ENCODE measurements at places on chromosomes 6 and 20. TPM values are rescaled to one million over a fixed set of nuclear protein-coding genes. Genes with fewer than 3 reads are reported as not detected.

- DNase-seq, result peak; percentile 18
Observed at GRCh38 chr6:156068881-156069280, 613.2 kb upstream of the NOX3 start.

GRCh38 chr20:13271977-13272975, 51.2 kb downstream of the ISM1 start:
- DNase-seq, result no peak

- no peak for DNase-seq
Observed at GRCh38 chr6:94464018-94464510, 1044.7 kb upstream of the EPHA7 start.

DNA sequence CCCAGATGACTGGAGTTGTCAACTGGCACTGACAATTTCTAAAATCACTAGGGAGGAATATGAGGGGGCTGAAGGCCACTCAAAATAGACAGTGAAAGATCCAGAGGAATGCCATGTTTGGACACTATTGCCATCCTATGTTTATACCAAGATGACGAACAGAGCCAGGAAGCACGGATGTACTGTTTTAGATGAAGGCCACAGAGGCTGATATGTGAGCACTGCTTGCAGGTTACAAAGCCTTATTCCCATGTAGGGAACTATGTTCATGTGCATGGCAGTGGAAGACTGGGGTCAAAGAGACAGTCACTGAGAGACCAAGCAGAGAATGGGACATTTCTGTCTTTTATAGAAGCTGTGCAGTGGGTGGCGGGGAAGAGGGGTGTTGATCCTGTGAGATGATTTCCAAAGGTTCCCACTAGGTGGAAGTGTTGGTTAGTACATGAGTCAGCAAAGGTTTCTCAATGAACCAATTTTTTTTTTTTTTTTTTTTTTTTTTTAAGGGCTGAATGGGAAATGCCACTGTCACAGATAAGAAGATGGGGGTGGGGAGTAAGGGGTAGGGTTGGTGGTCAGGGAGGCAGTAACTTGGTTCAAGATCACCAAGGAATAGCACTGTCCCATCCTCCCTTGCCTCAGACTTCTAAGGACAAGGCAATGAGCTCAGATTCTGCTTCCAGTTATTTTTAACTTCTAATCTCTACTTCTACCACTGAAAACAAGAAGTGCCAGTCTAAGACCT, 46.7 kb upstream of the MOCS1 start:
- DNase-seq, result peak; percentile 74

DNA sequence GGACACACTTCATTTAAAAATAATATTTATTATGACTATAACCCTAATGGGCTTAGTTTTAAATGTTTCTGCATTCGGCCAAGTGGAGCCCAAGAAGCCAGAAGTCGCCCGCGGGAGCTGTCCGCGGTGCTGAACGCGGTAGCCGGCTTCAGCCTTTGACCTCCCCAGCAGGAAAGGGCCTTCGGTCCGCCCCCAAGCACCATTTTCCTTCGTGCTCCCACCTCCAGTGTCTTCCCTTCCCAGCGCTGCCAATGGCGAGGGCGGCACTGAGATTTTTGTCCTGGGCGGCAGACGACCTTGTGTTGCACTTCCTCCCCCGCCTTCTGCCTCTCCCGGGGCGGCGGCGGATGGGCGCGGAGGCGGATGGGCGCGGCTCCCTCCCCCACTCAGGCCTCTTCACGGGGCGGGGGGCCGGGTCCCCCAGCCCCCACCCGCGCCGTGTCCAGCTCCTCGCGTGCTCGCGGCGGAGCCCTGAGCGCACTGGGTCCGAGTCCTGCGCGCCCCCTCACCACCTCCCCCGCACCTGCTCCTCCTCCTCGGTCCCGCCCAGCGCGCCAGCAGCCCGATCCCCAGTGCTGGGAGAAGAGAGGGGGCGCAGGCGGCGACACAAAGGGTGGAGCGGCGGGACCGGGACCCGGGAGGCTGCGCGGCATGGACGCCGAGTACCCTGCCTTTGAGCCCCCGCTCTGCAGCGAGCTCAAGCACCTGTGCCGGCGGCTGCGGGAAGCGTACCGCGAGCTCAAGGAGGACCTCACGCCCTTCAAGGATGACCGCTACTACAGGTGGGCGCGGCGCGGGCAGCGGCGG, 23.6 kb upstream of the TMEM181 start:
- DNase-seq, result peak; percentile 85

Gene KIF3B
- total RNA-seq, result 12.8 TPM

Gene GPSM3
- total RNA-seq, result 4.3 TPM

DNA sequence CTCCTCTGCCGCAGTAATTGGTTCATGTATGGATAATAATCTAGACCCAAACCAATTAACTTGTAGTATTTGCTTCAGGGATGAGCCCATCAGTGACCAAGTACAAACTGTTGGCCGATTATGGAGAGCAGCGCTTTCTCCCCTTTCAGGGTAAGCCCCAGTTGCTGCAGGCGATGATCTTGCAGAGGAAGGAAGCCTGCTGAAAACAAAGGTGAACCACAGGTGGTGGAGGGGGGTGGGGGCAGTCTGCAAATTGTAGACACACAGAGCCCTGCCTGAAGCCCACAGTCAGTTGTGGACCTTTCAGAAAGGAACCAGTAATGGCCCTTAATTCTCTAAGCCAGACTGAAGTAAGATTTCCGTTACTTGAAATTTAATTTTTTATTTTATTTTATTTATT, 167.9 kb upstream of the JARID2 start:
- DNase-seq, result no peak

Gene RSPH3
- total RNA-seq, result 2.4 TPM

GRCh38 chr6:87900160-87900698, 147.4 kb upstream of the SPACA1 start:
- DNase-seq, result no peak

DNA sequence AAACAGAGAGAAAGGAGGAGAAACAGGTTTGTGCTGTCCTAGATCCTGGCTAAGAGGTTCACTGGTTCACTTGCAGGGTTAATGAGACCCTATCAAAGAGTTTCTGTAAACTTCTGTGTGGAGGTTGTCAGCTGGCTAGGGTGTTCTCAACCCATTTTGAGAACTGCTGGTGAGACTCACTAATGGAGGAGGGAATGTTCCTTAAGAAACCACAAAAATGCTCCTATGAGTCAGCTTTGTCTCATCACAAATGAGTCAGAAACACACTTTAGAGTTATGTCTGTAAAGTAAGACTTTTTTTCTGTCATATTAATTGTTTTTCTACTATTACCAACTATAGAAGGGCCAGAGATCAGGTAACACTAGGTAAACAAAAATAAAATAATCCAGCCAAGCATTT, 884.4 kb downstream of the PHF3 start:
- DNase-seq, result no peak

DNA sequence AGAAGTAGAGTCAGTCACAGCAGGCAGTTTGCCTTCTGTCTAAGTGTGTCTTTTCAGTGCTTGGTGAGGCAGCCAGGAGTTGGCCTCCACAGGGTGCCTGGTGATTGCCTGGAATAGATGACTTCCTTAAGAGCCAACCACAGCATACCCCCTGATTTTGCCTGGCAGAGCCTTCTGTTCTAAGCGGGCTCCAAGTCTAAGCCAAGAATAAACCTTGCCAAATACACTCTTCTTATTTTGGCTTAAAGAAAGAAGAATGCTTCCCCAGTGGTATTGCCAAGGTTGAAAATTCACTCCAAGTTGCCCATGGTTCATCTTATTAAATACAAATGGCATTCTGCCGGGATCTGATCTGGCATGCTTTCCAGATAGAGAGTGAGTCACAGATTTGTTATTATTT, 1424.8 kb upstream of the EYS start:
- DNase-seq, result no peak

DNA sequence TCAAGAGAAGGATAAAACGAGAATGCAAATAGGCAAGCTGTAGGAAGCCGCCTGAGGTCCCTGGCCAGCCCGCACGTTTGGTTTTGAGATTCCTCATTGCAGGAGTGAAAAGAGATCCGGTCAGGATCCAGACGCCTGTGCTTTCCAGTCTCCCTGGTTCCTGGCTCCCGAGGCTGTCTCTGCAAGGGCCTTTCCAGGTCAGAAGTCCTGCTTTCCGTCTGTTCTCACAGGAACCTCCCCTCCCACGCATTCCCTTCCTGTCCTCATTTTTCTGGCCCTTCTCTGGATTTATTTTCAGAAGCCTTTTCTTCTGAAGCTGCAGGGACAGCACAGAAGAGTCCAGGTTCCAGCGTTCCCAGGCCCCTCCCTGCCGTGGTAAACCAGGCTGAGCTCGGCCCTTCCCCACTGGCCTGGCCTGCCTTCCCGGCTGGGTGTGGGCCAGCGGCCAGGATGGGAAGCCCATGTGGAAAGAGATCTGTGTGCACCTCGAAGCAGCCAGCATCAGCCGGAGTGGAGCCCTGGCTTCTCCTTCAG, 54.0 kb downstream of the TMEM242 start:
- DNase-seq, result peak; percentile 93

- peak; percentile 30 for DNase-seq
Observed at GRCh38 chr20:37314617-37315016, 25.2 kb downstream of the MANBAL start.

GRCh38 chr6:84575264-84575663, 189.1 kb downstream of the TBX18 start:
- no peak for DNase-seq

GRCh38 chr6:142854589-142855488, 90.1 kb downstream of the HIVEP2 start:
- peak; percentile 43 for DNase-seq

- DNase-seq, result peak; percentile 51
Observed at GRCh38 chr6:57305761-57306160, 11.7 kb upstream of the PRIM2 start.
